LNCaP clone FGC (cell line): ENCODE measurements at places on chromosomes 5 and 9.

- DNase-seq = no peak
Measured at GRCh38 chr9:18891946-18892670, 140.9 kb downstream of the SAXO1 start.

GRCh38 chr9:69861011-69861410 is 40.4 kb downstream of the CFAP95 start:
- DNase-seq = peak; percentile 25

DNA sequence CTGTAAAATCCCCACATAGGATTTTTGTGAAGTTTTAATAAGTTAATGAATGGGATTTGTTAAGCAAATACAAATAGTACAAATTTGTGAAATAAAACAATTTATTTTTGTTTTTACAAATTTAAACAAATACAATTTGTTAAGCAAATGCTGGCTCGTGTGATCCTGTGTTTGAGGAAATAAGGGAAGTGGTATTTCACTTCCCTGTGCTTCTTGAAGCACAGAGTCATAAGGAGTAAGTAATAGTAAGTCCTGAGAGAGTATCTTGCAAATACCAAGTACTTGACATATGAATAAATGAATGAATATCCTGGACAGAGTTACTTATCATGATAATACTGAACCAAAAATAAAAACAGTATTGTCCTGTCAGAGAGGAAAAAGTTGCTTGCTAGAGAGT is 9.1 kb downstream of the SMIM3 start:
- DNase-seq = no peak

GRCh38 chr5:181217111-181217802 is 5.8 kb upstream of the TRIM41 start:
- DNase-seq = no peak

DNA sequence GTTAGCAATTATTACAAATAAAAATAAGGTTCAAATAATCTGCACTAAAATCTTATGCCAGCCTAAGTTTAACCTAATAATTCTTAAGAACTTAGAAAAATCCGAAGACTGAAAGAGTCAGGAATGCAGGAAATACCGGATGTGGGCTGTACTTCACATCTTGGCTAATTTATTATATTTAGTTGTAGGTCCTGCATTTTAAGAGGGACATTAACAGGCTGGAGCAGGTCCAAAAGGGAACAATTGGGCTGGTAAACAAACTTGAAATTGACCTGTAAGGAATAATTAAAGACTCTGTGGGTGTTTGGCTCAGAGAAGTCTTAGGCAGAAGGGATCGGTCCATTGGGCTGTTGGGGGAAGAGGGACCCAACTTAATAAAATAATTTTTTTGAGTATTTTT is 18.4 kb downstream of the GLRA1 start:
- no peak for DNase-seq

DNA sequence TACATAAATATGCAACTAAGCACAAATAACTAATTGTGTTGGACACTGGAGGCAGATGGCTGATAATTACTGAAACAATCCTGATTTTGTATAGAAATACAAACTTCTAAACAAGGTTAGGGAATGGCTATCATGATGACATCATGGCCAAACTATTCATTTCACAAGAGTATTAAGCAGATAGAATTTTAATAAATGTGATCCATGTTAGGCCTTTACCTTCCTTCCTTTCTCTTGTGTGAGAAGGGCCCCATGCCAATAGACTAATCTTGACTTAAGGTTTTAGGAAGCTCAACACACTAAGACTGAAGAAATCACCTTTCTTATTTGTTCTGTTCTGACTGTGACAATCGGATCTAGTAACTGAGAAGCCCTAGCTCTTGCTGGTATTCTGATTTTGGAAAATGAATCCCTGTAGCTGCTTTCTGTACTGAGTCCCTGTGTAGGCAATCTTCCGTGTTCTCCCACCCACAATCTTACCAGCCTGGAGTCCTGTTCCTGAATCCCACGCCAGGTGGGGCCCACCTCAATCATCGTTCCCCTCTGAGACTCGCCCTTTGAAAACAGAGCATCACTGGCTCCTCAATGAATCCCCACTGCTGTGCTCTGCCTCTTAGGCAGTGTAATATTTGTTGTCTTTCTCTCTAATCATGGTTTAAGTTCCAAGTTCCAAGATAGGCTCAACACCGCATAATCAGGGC is 168.7 kb upstream of the GNA14 start:
- no peak for DNase-seq

DNA sequence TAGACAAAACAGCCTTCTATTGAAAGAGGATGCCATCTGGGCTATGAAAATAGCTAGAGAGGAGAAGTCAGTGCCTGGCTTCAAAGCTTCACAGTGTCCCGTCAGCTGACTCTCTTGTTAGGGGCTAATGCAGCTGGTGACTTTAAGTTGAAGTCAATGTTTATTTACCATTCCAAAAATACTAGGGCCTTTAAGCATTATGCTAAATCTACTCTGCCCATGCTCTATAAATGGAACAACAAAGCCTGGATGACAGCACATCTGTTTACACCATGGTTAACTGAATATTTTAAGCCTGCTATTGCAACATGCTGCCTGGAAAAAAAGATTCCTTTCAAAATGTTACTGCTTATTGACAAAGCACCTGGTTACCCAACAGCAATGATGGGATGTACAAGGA is 309.1 kb downstream of the NTRK2 start:
- DNase-seq = no peak

- no peak for DNase-seq
Measured at GRCh38 chr9:133278161-133279114, 3.4 kb upstream of the ABO start.

GRCh38 chr5:54533541-54534190 is 16.1 kb downstream of the SNX18 start:
- DNase-seq = peak; percentile 18

DNA sequence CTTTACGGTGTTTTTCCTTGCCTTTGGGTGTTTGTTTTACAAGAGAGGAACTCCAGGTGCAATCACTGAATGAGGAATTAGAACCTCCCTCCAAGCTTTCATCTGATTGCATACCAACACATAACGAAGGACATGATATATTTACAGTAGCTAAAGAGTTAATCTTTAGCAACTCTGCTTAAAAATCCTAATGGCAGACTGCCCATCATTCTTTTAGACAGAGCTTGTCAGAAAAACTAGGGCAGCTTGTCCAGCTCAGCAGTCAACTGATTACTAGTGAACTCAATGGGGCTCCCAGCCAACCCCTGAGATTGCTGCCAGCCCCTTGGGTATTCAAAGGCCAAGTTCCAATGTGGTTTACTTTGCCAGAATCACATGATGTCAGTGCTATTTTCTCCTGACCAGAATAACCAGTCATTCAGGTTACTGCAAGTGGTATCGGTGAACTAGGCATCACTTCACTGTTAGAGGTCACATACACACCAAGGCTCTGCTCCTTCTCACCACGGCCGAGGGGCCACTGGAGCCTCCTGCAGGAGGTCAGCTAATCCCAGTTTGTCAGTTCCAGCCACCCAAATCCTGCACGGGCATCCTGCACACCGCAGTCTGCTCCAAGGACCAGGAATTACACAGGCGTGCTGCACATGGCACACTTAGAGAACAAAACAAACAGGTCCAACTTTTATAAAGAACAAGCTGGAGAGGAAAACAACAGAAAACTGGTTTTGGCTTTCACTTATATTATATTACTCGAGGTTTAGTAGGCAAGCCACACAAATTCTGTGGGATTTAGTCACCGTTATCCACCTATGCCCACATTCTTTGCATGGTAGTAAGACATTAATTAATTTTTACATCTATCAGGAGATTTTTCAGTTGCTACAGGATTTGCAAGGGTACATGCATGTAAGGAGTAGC is 62.5 kb downstream of the NFIB start:
- peak; percentile 98 for DNase-seq

DNA sequence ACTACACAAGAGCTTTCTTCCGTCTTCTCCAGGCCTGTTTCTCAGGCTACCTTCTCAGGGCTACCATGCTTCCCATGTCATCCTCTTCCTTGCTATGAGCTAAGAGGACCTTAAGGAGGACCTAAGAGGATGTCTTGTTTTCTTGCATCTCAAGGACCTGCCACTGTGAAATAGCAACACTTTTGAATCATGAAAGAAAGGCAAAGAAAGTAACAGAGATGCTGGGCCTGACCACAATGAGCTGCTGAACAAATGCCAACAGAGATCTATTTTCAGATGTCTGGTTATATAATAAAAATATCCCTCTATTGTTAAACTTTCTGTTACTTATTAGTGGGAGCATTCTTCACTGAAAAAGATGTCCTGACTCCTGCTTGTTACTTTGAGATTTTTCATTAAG is 36.7 kb upstream of the ANXA1 start:
- DNase-seq = no peak

DNA sequence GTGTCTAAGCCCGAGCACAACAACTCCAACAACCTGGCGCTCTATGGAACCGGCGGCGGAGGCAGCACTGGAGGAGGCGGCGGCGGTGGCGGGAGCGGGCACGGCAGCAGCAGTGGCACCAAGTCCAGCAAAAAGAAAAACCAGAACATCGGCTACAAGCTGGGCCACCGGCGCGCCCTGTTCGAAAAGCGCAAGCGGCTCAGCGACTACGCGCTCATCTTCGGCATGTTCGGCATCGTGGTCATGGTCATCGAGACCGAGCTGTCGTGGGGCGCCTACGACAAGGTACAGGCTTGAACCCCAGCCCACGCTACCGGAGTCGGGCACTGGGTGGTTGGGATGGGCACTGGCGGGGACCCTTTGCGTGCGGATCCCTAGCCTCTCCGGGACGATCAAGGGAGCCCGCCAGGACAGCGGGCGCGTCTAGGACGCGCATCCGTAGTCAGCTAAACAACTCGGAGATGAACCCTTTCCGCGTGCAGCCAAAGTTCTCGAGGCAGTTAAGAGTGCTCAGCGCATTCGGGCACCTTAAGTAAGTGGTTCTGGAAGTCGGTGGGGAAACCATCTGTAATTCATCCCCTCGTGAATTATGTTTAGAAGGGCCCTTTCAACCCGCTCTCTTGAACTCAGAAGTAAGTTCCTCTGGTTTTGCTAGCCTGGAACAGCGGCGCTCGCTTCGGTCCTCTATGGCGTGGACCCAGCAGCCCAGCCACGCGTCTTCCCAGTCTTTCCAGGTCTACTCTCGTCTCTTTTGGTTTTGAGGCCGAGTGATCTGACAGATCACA is 1.3 kb downstream of the KCNN2 start:
- DNase-seq = no peak

DNA sequence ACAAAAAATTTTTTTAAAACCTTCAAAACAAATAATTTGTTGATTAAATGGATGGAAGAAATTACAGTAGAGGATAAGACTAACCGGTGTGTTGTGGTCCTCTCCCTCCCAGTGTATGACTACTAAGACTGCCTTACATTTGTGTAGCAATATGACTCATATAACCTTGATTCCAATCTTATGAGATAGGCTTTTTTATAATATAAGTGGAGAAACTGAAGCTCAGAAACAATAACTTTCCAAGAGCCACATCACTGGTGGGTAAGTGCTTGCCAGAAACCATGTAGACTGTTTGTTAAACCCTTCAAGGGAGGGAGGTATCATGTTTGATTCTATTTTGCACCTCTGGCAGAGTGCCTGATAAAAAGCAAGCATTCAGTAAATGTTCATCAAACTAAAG is 47.5 kb downstream of the NLN start:
- no peak for DNase-seq

DNA sequence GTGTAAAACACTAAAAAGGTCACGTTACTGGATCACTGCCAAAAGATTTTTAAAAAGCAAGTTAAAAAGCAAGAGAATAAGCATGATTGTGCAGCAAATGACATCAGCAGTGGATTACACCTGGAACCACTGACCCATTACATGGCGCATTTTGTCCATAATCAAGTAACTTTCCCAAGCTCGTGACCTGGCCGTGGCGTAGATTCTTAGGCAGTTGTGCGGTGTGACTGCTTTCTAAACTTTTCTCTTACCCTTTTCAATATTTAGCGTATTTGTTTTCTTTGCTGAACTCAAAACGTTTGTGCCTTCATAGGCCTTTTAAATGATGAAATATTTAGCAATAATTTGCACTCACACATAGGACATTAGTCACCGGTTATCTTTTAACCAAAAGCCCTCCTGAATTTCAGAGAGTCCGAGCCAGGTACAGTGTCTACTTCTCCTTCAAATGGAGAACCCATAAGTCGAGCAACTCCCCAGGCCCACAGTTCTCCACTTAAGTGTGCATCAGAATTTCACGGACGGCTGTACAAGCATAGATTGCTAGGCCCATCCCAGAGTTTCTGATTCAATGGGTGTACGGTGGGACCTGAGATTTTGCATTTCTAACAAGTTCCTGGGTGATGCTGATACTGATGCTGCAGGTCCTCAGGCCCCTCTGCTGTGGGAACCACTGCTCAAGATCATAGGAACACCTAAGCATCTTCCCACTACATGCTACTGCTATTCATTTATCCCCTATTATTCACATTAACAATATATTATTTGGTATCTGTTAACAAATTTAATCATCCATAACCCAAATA is 144.4 kb downstream of the GLIS3 start:
- no peak for DNase-seq

GRCh38 chr5:101675510-101676219 is 620.4 kb downstream of the SLCO4C1 start:
- DNase-seq = no peak

DNA sequence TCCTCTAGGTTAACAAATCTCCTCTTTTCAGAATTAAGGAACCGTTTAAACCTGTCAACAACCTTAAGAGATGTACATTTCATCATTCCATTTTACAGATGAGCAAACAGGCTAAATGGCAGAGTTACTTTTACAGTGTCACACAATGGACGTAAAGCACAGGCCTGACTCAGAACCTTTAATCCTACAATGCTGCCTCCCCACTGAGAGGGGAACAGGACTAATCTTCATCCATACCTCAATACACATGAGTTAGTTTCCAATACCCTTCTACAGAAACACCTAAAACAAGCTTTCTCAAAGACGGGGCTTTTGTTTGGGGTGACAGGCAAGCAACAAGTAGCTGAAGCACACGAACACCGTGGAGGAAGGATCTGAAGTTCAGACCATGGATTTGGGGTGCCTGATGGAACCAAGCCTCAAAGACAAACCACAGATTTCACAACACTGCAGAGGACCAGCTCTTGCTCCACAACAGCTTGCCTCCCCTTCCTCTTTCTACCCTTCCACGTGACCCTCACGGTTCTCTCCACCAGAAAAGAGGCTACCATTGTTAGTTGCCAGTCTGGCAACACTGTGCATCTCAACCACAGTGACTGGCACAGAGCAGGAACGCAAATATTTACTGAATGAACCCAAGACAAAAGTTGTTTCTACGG is 1.8 kb downstream of the RNF130 start:
- no peak for DNase-seq

DNA sequence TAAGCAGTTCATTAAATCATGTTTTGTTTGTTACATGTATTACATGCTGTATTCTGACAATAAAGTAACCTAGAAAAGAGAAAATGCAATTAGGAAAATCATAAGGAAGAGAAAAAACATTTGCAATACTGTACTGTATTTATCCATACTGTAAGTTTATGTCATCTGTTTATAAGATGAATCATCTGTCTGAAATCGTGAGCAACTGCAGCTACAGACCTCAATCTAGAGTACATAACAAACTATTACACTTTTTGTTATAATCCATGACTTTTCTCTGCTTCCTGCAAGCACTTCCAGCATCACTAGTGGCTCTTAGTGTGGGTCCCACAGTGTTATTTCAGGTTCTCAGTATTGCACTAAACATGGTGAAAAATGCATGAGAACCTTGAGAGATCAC is 144.4 kb upstream of the NR4A3 start:
- no peak for DNase-seq
